ENCODE measurements at places on chromosomes 1 and 21. TPM values are rescaled to one million over a fixed set of nuclear protein-coding genes. Genes with fewer than 3 reads are reported as not detected.

- no peaks in the 10 kb centered on the region for H3K36me3 ChIP-seq
- no peak overlapping the region for H3K4me3 ChIP-seq
- no peaks in the 10 kb centered on the region for H3K4me1 ChIP-seq
- no peak for DNase-seq
Observed at GRCh38 chr1:93842750-93843500, 36.1 kb downstream of the DNTTIP2 start.

DNA sequence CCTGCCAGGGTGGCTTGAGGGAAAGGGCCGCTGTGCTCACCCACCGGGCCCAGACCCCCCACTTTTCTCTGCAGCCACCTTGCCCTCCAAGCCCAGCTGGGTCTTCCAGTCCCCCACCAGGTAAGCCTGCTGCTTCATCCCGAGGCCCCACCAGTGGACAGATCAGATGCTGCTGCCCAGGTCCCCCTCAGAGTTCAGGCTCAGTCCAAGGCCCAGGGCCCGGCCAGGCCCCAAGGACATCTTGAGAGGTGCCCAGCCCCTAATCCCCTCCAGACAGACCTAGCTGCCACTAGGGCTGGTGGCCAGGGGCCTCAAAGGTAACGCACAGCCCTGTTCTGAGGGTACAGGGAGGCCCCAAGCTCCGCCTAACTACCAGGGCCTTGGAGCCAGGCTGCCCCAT lies 58.6 kb downstream of the MEGF6 start:
- no peak overlapping the region for H3K4me3 ChIP-seq
- H3K4me1 ChIP-seq: peaks cover 12% of the 10 kb centered on the region
- H3K36me3 ChIP-seq: no peaks in the 10 kb centered on the region
- H3K27me3 ChIP-seq: no peaks in the 10 kb centered on the region
- no peak overlapping the region for H3K27ac ChIP-seq

DNA sequence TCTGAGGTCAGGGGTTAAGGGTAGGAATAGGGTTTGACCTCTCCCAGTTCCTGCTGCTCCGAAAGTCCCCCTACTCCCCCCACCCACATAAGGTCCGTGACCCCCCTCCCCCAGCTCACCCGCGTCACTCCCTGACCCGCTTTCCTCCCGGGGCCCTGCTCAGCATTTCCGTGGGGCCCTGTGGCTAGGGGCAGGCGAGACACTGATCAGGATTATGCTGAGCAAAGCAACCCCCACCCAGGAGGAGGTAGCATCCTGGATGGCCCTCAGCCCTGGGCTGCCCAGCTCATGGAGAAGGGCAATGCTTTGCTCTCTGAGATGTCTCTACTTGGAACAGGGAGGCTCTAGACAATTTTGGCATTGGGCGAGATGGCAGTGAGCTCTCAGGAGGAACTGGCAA lies 3.7 kb downstream of the RORC start:
- no peaks in the 10 kb centered on the region for H3K4me1 ChIP-seq
- no peaks in the 10 kb centered on the region for H3K27me3 ChIP-seq
- H3K36me3 ChIP-seq: no peaks in the 10 kb centered on the region
- no peak overlapping the region for H3K4me3 ChIP-seq

- H3K4me1 ChIP-seq: no peaks in the 10 kb centered on the region
- H3K27ac ChIP-seq: no peak overlapping the region
- H3K36me3 ChIP-seq: no peaks in the 10 kb centered on the region
Observed at GRCh38 chr1:79807816-79808215, 801.3 kb upstream of the ADGRL4 start.

- no peaks in the 10 kb centered on the region for H3K27me3 ChIP-seq
- H3K4me1 ChIP-seq: peaks cover 75% of the 10 kb centered on the region
- peaks cover 4% of the 10 kb centered on the region for H3K36me3 ChIP-seq
- H3K27ac ChIP-seq: peak overlapping the region; percentile 96
- H3K4me3 ChIP-seq: no peak overlapping the region
Observed at GRCh38 chr1:16144325-16145029, 11.4 kb downstream of the EPHA2 start.

GRCh38 chr1:204868340-204868700 lies 2.3 kb upstream of the NFASC start:
- H3K4me1 ChIP-seq: no peaks in the 10 kb centered on the region
- H3K27ac ChIP-seq: no peak overlapping the region
- no peaks in the 10 kb centered on the region for H3K27me3 ChIP-seq
- no peak for DNase-seq
- H3K36me3 ChIP-seq: no peaks in the 10 kb centered on the region
- H3K4me3 ChIP-seq: no peak overlapping the region

DNA sequence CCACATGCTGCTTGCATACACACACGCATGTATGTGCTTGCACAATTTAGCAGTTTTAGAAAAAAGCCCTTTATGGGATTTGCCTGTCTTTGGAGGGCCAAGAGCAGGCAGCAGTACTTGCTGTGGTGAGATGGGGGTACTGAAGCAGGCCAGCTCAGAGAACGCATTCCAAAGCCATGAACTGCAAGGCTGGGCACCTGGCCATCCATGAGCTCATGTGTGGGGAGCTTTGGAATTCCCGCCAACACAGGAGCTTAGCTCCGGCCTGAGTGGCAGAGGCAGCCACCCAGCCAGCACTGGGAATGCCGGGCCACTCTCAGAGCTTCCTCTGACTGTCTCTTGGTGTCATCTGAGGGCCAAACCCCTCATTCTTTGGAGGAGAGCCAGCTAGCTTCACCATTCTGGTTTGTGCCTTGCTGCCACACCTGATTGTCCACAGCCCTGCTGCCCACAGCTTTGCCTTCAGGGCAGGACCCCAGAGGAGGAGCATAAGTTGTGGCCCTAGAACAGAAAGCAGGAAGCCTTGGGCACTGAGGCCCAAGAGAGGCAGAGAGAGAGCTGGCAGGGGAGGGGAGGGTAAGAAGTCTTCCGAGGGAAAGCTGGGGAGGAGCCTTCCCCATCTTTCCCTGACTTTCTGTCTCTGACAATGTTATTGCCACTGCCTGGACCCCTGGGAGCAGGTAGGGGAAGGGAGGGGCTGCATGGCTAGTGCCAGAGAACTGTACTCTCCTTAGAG lies 92.1 kb upstream of the POU3F1 start:
- no peaks in the 10 kb centered on the region for H3K36me3 ChIP-seq
- H3K27ac ChIP-seq: no peak overlapping the region
- 0 out of 2 replicates have a peak, but pooled peaks cover 6% of the 10 kb centered on the region for H3K4me1 ChIP-seq
- H3K27me3 ChIP-seq: no peaks in the 10 kb centered on the region
- H3K4me3 ChIP-seq: no peak overlapping the region

- DNase-seq: no peak
- H3K36me3 ChIP-seq: no peaks in the 10 kb centered on the region
- no peaks in the 10 kb centered on the region for H3K27me3 ChIP-seq
- H3K4me1 ChIP-seq: no peaks in the 10 kb centered on the region
- no peak overlapping the region for H3K4me3 ChIP-seq
Observed at GRCh38 chr1:238258510-238258909, 367.8 kb upstream of the ZP4 start.

GRCh38 chr1:22794647-22795365 lies 84.2 kb downstream of the EPHB2 start:
- H3K27ac ChIP-seq: no peak overlapping the region
- H3K4me1 ChIP-seq: peaks cover 16% of the 10 kb centered on the region
- H3K36me3 ChIP-seq: no peaks in the 10 kb centered on the region
- no peak for DNase-seq
- no peak overlapping the region for H3K4me3 ChIP-seq
- H3K27me3 ChIP-seq: no peaks in the 10 kb centered on the region

GRCh38 chr1:57007948-57008347 lies 42.1 kb upstream of the C8B start:
- DNase-seq: no peak
- no peak overlapping the region for H3K4me3 ChIP-seq
- no peak overlapping the region for H3K27ac ChIP-seq
- H3K4me1 ChIP-seq: no peaks in the 10 kb centered on the region

DNA sequence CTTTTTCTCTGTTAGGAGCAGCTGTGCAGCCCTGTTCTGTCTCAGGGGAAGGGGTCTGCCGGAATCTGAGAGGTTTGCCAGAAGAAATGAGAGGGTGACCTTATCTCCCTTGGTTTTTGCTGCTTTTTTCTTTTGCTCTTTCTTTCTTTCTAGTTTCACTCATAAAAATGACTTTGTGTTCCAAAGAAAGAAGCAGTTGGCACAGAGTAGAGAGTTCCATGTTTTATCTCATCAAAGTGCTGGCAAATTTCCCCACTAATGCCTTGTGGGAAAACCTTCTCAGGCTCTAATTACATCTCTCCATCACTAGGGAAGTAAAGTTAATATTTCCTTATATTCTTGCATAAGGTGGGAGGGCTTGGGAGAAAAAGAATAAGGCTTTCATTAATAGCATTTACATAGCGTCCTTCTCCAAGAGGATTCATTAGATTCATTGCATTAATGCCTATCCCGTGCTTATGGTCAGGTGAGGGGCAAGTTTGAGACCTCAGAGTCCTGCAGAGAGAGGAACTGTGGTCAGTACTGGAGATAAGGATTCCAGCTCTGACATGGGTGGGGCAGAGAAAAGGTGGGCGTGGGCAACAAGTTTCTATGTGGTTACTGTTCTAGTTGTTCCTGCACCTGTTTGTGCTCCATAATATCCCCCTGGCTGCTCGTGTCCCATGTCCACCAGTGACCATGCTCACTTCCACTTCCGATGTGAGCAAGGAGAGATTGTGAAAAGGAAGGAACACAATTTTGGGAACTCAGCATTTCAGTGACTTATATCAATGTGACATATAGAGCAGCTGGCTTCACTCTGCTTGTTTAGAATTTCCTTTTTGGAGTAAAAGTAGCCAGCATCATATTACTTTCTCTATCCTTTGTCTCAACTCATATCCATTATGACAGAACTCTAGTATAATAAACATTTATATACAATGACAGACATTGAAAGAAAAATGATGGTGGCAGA lies 79.5 kb downstream of the DISC1 start:
- no peak for DNase-seq
- H3K27ac ChIP-seq: no peak overlapping the region
- no peaks in the 10 kb centered on the region for H3K4me1 ChIP-seq

- H3K4me1 ChIP-seq: peaks cover 29% of the 10 kb centered on the region
- no peak overlapping the region for H3K27ac ChIP-seq
- DNase-seq: no peak
- H3K36me3 ChIP-seq: no peaks in the 10 kb centered on the region
- H3K27me3 ChIP-seq: no peaks in the 10 kb centered on the region
Observed at GRCh38 chr1:180927841-180928240, 15.1 kb downstream of the KIAA1614 start.

GRCh38 chr1:233293556-233294446 lies 1.7 kb downstream of the PCNX2 start:
- H3K4me1 ChIP-seq: 0 out of 2 replicates have a peak, but pooled peaks cover 8% of the 10 kb centered on the region
- H3K27me3 ChIP-seq: no peaks in the 10 kb centered on the region
- DNase-seq: no peak
- no peak overlapping the region for H3K4me3 ChIP-seq

GRCh38 chr1:98672189-98672588 lies 10.7 kb downstream of the SNX7 start:
- H3K27me3 ChIP-seq: no peaks in the 10 kb centered on the region
- H3K4me3 ChIP-seq: no peak overlapping the region
- no peaks in the 10 kb centered on the region for H3K4me1 ChIP-seq
- H3K36me3 ChIP-seq: no peaks in the 10 kb centered on the region
- no peak overlapping the region for H3K27ac ChIP-seq
- DNase-seq: no peak

- no peak for DNase-seq
- H3K27ac ChIP-seq: no peak overlapping the region
- H3K27me3 ChIP-seq: no peaks in the 10 kb centered on the region
- H3K4me1 ChIP-seq: no peaks in the 10 kb centered on the region
- no peaks in the 10 kb centered on the region for H3K36me3 ChIP-seq
- no peak overlapping the region for H3K4me3 ChIP-seq
Observed at GRCh38 chr1:171753685-171754352, 12.0 kb upstream of the VAMP4 start.

- no peak for DNase-seq
- H3K4me3 ChIP-seq: no peak overlapping the region
- H3K36me3 ChIP-seq: no peaks in the 10 kb centered on the region
- no peak overlapping the region for H3K27ac ChIP-seq
- H3K27me3 ChIP-seq: no peaks in the 10 kb centered on the region
- peaks cover 7% of the 10 kb centered on the region for H3K4me1 ChIP-seq
Observed at GRCh38 chr1:220711056-220711809, 21.1 kb downstream of the C1orf115 start.

GRCh38 chr1:219257751-219258150 lies 84.1 kb downstream of the LYPLAL1 start:
- H3K27me3 ChIP-seq: no peaks in the 10 kb centered on the region
- peak; percentile 5 for DNase-seq
- H3K4me3 ChIP-seq: no peak overlapping the region
- no peaks in the 10 kb centered on the region for H3K36me3 ChIP-seq
- no peaks in the 10 kb centered on the region for H3K4me1 ChIP-seq
- peak overlapping the region; percentile 35 for H3K27ac ChIP-seq

DNA sequence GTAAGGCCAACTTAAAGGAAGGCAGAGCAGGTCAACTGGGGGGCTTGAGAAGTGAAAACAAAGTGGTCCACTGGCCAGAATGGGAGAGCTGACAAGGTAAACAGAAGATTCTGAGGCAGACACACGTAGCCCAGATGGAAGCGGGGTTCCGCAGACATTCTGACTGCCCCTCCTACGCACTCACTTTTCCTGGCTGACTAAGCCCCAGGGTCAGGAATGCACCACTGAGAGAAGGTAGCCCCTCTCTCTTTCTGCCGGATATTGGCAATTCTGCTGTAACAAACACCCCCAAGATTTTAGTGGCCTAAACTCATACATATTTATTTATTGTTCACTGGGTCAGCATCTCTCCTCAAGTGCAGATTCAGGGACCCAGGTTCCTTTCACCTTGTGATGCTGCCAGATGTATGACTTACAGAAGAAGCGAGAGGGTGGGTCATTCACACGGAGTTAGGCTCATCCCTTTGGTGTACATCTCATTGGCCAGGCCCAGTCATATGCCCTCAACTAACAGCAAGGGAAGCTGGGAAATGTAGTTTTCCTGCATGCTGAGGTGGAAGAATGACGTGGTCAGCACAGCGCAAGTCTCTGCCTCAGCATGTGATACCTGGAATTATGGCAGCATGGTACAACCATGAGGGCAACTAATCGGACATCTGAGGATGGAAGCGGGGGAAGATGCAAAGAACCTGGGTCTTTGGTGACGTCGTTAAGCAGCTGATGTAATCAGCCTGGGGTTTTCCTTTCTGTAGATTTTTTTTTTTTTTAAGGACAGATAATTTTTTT lies 43.4 kb upstream of the MRPS6 start:
- peak overlapping the region; percentile 62 for H3K27ac ChIP-seq
- no peak overlapping the region for H3K4me3 ChIP-seq
- no peaks in the 10 kb centered on the region for H3K36me3 ChIP-seq
- peak; percentile 56 for DNase-seq
- no peaks in the 10 kb centered on the region for H3K27me3 ChIP-seq

The ATP6V1G3 gene
- 4.7 TPM for total RNA-seq

The KPNA6 gene
- total RNA-seq: 52.8 TPM

The RAB42 gene
- total RNA-seq: 2.9 TPM

The RABIF gene
- 9.2 TPM for total RNA-seq

The ALX3 gene
- not detected for total RNA-seq

Measured in Caco-2 (cell line).